ENCODE measurements at places on chromosomes 16 and 17.

DNA sequence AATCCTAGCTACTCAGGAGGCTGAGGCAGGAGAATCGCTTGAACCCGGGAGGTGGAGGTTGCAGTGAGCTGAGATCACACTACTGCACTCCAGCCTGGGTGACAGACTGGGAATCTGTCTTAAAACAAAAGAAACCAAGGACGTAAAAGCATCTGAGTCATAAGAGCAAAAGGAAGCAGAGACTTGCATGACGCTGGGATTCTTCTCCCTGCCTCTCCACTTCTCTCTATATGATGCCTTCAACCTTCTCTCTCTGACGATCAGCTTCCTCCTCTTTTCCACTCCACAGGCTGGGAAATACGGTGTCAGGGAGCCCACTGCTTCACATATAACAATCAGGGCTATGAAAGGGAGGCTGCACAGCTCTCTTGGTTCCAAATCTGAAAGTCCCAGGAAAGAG is 43.2 kb upstream of the CCL1 start:
- no peak for DNase-seq

DNA sequence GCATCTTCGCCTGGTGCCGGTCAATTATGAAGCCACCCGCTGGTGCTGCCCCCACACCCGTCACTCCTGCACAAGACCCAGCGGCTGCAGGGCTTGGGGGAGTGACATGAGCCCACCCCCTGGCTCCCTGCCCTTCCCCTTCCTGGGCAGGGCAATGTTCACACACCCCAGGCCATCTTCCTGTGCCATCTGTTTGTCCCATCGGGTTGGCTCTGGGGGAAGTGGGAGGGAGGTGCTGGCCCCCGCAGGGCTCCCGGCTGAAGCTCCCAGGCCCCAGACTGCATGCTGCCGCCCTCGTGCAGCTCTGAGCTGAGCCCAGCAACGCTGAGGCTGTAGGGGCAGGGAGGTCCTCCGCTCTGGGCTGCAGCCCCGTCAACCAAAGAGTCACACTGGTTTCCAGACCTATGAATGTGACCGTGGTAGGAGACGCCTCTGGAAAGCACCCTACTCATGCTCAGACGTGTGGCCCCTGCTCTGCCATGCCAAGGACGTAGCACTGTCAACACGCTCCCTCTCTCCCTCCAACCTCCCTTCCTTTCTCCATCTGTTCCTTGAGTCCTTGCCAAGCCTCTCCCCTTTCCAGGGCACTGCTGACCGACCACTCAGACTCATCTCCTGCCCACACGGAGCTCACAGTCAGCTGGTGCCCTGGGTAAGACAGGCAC is 140.4 kb downstream of the ENGASE start:
- DNase-seq = no peak

DNA sequence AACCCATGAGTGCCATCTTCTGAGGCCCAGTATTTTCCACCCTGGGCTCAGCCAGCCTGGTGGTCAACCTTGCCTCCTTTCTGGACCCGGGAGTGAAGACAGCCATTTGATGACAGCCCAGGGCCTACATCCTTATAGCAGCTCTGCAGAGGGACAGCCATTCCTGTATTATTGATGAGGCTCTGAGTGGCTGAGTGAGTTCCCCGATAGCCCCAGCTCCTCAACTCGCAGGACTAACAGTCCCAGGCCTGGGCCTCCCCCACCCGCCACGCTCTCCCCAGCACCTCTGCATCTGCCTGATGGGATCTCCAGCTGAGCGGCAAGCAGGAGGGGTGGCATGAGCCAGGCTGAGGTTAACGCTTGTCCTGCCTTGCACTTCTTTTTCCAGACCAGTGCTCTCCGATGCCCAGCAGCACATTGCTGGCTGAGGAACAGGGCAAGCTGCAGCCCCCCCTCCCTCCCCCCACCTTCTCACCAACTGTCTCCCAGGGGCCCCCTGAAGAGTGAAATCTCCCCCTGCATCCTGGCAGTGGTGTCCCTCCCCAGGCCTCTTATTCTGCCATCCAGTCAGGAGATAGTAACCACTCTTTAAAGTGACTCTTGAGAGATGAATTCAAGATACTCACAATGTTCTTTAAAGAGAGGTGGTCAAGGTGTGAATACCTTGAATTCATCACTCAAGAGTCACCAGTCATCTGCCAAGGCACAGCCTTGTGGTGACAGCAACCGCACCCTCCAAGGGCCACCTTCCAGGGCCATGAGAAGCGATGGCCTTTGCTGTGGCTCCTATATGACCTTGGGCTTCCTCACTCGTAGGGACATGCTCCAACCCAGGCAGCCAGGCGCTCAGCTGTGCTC is 23.5 kb downstream of the CACNG5 start:
- DNase-seq = no peak

GRCh38 chr16:58510097-58510775 is 5.1 kb upstream of the SETD6 start:
- no peak for DNase-seq

- no peak for DNase-seq
These were observed 27.8 kb downstream of the BAHCC1 start for GRCh38 chr17:81422776-81423697.

DNA sequence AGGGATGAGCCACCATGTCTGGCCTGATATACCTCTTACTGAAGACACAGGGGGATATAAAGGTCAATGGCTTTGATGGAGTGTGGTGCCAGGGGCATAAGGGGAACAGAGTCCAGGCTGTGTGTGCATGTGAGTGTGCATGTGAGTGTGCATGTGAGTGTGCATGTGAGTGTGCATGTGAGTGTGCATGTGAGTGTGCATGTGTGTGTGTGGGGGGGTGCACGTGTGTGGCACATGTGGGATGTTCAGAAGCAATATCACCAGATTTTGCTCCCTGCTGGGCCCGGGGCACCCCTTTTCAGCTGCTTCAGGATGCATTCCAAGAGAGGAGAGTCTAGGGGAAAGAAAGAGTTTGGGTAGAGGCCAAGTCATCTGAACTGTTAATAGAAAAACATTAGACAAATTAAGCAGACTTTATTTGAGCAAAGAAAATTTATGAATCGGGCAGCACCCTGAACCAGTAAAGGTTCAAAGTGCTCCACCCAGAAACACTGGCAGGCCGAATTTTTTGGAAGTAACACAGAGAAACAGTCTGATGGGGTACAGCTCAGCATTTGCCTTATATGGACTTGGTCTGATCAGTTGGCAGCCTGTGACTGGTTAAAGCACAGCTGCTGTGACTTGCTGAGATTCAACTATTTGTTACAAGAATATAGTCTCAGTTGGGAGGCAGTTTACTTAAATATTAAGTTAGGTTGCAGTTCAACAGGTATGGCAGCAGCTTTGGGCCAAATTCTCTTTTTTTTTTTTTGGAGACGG is 9.7 kb downstream of the CHST5 start:
- DNase-seq = no peak

- DNase-seq = no peak
These were observed 45.7 kb downstream of the CPD start for GRCh38 chr17:30424471-30424870.

- DNase-seq = no peak
These were observed 82.4 kb upstream of the TOX3 start for GRCh38 chr16:52629296-52629695.

- no peak for DNase-seq
These were observed 63.7 kb downstream of the SPAG9 start for GRCh38 chr17:51056813-51057510.

DNA sequence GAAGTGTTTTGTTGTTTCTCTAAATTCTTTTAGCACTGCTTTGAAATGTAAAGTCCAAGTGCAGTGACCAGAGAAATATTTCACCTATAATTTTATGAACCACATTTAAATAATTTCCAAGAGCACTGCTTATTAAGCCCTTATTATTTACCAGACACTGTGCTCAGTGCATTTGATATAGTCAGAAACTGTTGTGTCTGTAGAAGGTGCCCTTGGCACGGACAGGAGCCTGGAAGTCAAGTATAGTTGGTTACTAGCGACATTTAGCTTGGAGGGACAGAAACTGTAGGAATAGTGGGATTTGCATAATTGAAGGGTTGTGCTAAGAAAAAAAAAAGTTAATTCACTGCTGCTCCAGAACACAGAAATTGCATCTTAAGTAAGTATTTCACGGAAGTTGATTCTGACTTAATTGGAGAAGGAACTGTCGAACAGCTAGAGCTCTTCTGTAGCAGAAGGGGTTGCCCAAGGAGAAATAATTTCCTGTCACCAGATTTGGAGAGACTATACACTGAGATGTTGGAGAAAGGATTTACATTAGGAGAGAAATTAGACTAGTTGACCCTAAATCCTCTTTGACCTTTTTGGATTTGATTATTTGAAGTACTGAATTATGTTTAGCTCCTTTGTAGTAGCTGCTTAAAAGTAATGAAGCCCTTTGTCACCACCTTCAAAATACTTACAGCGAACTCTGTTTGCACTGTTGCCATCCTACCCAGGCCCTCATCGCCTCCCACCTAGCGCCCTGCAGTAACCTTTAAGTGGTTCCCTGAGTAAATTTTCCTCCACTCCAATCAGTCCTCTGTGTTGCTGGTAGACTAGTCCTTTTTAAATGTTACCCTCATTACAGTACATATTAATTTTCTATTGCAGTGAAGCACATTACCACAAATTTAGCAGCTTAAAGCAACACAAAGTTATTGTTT is 25.6 kb downstream of the COX10 start:
- DNase-seq = no peak

- DNase-seq = no peak
These were observed 55.2 kb upstream of the FOXF1 start for GRCh38 chr16:86455116-86455515.

Measured in activated CD4-positive, alpha-beta T cell treated with anti-CD3 and anti-CD28 coated beads for 4 hours (primary cell).